ENCODE measurements at places on chromosomes 7 and 10.

- H3K27ac ChIP-seq, result peak overlapping the region; percentile 86
- DNase-seq, result peak; percentile 14
- peaks cover 32% of the 10 kb centered on the region for H3K4me1 ChIP-seq
- H3K36me3 ChIP-seq, result peaks cover 13% of the 10 kb centered on the region
Measured at GRCh38 chr10:24617771-24618396, 105.8 kb downstream of the ARHGAP21 start.

DNA sequence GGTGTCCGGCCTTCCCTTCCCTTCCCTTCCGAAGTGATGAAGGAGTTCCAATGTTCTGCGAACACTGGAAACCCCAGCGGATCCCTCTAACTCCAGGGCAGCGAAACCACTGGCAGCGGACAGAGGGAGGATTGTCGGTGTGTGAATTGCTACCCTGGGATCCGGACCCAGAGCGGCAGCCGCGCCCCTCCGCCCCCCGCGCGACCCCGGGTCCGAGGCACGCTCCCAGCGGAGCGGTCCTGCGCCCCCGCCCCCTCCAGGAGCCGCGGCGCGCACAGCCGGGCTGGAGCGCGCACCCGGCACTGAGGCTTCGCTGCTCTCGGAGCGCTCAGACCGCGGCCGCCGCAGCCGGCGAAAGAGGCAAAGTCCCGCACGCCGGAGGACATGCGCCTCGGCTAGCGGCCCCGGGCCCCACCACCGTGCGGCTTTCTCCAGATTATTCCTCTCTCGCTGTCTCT is at the start of gene PTPRZ1:
Gene PTPRZ1 (plus strand): TSS at position 331 of the 458 bp plus-strand sequence. CDS start 339 bp downstream, outside the sequence.
- peaks cover 2% of the 10 kb centered on the region for H3K4me1 ChIP-seq
- peaks cover 43% of the 10 kb centered on the region for H3K27me3 ChIP-seq
- DNase-seq, result no peak
- H3K27ac ChIP-seq, result no peak within 1 kb of the TSS
- no peaks in the 10 kb centered on the region for H3K36me3 ChIP-seq

DNA sequence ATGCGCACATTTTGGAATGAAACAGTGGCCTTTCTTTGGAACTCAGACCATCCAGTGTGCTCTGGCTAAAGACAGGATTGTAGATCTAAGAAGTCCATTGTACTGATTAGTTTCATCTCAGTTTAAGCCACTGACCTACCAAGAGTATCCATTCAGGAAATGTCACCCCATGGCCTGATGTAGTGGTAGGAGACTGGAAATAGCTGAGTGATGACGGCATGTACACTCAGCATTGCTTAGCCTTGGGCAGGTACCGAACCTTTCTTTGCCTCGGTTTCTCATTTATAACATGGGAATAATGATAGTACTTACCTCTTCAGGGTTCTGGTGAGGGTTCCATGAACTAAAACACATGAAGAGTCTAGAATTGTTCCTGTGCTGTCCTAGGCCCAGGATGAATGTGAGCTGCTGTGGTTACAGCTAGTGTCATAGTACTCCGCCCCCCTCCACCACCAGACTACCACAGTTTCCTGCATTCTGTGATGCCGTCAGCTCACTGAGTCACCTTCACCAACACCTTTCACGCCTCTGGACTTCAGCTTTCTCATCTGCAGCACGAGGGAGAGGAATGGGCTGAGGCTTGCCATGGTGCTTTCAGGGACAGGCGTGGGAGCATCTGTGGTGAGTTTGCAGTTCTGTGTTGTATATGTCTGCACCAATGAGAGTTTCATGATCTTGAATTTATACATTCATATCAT is 484.0 kb upstream of the GALNT17 start:
- DNase-seq, result peak; percentile 70
- no peaks in the 10 kb centered on the region for H3K36me3 ChIP-seq
- peaks cover 27% of the 10 kb centered on the region for H3K27me3 ChIP-seq
- H3K4me1 ChIP-seq, result peaks cover 18% of the 10 kb centered on the region
- H3K27ac ChIP-seq, result peak overlapping the region; percentile 60

DNA sequence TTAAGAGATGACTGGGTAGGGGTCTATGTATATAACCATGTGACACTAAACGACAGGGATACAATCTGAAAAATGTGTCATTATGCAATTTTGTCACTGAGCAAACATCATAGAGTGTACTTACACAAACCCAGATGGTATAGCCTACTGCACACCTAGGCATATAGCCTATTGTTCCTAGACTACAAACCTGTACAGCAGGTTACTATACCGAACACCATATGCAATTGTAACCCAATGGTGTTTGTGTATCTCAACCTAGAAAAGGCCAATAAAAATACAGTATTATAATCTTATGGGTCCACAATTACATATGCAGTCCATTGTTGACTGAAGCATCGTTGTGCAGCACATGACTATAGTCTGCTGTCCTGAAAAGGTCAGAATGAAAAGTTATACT is 22.9 kb downstream of the STRIP2 start:
- no peak overlapping the region for H3K27ac ChIP-seq
- H3K27me3 ChIP-seq, result no peaks in the 10 kb centered on the region
- peaks cover 46% of the 10 kb centered on the region for H3K36me3 ChIP-seq
- no peak overlapping the region for H3K4me3 ChIP-seq
- peaks cover 3% of the 10 kb centered on the region for H3K4me1 ChIP-seq

DNA sequence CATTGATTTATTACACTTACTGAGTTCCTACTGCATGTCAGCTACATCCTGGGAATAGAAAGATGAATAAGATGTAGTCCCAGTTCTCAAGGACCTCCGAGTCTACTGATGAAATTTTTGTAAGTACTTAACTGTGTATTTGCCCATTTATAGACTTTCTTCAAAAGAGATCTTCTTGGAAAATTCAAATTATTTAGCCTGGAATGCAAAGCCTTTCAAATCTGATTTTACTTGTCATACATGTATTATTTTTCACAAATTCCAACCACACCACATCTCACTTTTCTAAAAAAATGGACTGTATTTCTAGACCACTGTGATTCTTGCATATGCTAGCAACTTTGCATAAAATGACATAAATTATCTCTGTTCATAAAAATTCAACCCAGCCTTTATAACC is 581.3 kb downstream of the ATRNL1 start:
- H3K4me3 ChIP-seq, result no peak overlapping the region
- no peaks in the 10 kb centered on the region for H3K4me1 ChIP-seq
- H3K27ac ChIP-seq, result no peak overlapping the region
- H3K36me3 ChIP-seq, result no peaks in the 10 kb centered on the region

DNA sequence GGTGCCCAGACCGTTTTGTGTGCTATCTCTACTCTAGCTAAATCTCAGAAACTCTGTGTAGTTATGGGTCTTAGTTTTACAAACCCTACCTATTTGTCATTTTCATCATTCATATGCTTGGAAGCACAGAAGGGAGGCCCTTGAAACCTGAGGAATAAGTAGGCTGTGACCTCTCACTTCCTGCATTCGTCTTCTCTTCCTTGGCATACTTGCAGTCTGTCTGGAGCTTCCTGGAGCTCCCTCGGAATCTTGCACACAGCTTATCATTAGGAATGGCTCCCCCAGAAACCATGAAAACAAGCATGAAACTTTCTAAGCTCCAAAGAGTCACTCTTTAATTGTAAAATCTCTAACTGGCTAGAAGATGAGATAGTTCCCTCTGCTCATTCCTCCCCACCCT is 376.9 kb upstream of the MYO3A start:
- H3K4me1 ChIP-seq, result no peaks in the 10 kb centered on the region
- no peak overlapping the region for H3K4me3 ChIP-seq
- no peaks in the 10 kb centered on the region for H3K27me3 ChIP-seq

DNA sequence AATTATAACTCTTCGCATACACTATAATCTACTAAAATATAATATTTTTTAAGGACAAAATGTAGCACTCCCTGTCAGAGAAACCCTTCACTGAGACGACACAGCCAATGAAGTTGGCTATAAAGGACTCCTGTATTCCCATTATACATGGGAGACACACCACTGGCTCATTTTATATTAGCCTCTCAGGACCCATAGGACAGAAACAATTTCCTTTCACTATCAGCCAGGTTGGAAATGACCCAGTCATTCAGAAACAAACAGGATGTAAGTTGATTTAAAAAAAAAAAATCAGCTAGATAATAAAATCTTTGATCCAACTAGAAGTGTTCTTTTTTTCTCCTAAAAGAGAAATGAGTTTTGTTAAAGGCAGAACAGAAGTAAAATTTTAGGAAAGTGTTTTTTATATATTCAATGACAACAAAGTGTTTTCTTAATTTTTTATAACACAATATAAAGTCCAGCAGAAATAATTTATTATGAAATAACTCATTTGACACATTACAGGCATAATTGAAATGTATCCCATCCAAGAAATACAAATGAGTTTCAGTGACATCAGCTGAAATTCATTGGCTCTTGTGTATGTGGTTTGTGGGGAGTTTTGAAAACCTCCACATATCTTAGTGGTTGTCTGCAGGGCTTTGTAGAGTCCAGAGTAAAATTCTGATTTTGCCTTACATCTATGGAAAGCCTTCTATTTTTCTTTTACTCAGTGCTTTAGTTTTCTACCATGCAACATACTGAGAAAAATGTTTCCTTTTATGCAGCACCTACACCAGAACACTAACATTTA is 64.1 kb downstream of the CTTNBP2 start:
- no peak overlapping the region for H3K27ac ChIP-seq
- DNase-seq, result no peak
- no peaks in the 10 kb centered on the region for H3K27me3 ChIP-seq
- no peaks in the 10 kb centered on the region for H3K4me1 ChIP-seq
- no peaks in the 10 kb centered on the region for H3K36me3 ChIP-seq
- no peak overlapping the region for H3K4me3 ChIP-seq

DNA sequence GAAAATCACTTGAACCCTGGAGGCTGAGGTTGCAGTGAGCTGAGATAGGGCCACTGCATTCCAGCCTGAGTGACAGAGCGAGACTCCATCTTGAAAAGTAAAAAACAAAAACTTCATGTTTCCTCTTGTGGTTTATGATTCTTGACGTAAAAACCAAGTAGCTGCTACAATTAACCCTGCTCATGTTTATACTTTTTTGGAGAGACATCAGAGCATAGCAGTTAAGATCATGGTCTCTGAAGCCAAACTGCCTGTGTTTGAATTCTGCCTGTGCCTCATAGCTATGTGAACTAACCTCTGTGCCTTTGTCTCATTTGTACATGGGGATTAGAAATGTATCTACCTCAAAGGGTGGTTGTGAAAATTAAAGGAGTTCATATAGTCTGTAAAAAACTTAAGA is 27.2 kb downstream of the SUV39H2 start:
- H3K27ac ChIP-seq, result no peak overlapping the region
- H3K4me3 ChIP-seq, result no peak overlapping the region
- peaks cover 3% of the 10 kb centered on the region for H3K4me1 ChIP-seq

- no peaks in the 10 kb centered on the region for H3K27me3 ChIP-seq
- no peak for DNase-seq
- H3K27ac ChIP-seq, result no peak overlapping the region
- H3K4me3 ChIP-seq, result no peak overlapping the region
Measured at GRCh38 chr7:46170792-46171191, 249.7 kb upstream of the IGFBP3 start.

Data from activated T-helper 2 cell treated with anti-CD3 and anti-CD28 coated beads, Interferon-gamma antibody, Interleukin-2, Interleukin-4, amounts not matched to agents 10 μg/mL and 5 μg/mL and 100 μg/mL, durations not matched to agents 14 hours and 24 hours and 36 hours (primary cell).